ENCODE measurements at places on chromosomes 13 and 19. TPM values are rescaled to one million over a fixed set of nuclear protein-coding genes. Genes with fewer than 3 reads are reported as not detected.

Gene PCDH9
- 2.9 TPM for polyA plus RNA-seq

GRCh38 chr19:39425744-39426143 is 10.0 kb downstream of the RPS16 start:
- DNase-seq: no peak

DNA sequence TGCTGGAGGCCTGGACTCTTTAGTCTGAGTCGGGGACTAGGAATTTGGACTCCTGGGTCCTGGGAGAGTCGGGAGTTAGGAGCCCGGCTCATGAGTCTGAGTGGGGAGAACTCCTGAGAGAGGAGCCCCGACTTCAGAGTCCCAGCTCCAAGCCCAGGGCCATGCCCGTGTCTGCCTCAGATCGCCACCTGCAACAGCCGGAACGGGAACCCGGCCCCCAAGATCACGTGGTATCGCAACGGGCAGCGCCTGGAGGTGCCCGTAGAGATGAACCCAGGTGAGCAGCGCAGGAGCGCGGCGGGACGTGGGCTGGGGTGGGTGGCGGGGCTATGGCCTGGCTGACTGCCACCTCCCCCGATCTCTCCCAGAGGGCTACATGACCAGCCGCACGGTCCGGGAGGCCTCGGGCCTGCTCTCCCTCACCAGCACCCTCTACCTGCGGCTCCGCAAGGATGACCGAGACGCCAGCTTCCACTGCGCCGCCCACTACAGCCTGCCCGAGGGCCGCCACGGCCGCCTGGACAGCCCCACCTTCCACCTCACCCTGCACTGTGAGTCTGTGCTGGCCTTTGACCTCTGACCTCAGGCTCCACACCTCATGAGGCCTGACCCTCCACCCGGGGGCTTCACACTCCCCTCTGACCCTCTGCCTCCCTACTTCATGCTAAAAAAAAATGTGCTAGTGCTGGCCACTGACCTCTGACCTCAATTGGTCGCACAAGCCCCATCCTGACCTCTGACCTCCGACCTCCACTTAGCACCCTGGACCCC is 4.4 kb downstream of the BCAM start:
- no peak for DNase-seq

DNA sequence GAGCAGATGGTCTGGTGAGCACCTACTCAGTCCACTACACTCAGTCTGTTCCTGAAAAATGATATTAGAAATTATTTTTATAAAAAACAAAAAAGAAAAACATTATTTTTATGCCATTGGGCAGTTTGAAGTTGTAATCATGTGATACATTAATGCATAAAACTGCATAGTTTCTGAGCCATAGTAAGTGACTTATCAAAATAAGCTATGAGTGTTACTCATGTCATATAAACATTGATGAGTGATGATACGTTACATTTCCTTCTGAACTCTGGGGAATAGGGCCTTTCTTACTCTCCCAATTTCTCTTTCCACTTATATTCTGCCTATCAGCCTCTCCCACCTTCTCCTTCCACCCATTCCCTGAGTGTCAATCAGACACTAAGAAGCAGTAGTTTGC is 8.9 kb downstream of the ZNF805 start:
- DNase-seq: no peak

Gene RGS9BP
- not detected for polyA plus RNA-seq

- no peak for DNase-seq
Measured at GRCh38 chr19:56725829-56726424, 54.4 kb upstream of the ZNF835 start.
